ENCODE measurements at places on chromosomes 3 and 15. TPM values are rescaled to one million over a fixed set of nuclear protein-coding genes. Genes with fewer than 3 reads are reported as not detected.

SNAPC5 gene
- 40.8 TPM for total RNA-seq

AP3B2 gene
- 0.54 TPM for total RNA-seq

DNA sequence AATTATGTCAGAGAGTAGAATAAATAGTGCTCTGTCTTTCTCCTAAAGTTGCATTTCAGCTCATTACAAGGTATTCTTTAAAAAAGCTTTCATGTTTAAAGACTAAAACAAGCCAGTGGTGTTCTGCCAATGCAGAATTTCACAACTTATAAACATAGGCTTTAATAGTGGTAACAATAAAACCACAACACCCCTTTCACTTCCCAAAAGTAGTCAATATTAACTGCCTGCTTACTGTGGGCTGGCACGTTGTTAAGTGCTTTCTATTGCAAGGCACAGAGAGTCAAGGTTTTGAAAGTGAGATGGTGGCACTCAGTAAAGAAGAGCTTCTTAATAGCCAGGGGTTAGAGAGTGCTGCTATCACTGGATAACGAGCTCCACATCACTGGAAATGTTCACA lies 8.4 kb upstream of the RTP1 start:
- no peak for DNase-seq

DNA sequence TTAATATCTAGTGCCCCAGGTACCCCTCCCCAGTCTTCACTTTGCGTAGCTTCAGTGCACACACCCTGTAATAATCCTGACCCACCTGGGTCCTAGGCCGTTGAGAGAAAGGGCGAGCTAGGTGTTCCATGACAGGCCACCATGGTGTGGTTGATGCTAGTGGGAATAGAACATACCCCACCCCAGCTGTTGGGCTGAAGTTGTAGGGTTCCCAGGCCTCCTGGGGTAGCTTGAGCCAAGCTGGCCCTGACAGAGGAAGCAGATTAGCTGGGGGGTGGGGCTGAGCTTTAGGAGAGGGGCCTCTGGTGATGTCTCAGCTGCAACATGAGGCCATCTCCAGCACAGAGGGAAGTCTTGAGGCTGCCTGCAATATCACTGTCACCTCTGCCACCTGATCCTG lies 40.5 kb downstream of the RAB11A start:
- no peak for DNase-seq

GRCh38 chr15:50164458-50164857 lies 17.5 kb upstream of the SLC27A2 start:
- DNase-seq, result no peak

ADCY5 gene
- total RNA-seq, result 232 TPM

C3orf85 gene
- total RNA-seq, result not detected
